CD8-positive, alpha-beta T cell (primary cell): ENCODE measurements at places on chromosomes 1 and 21. TPM values are rescaled to one million over a fixed set of nuclear protein-coding genes. Genes with fewer than 3 reads are reported as not detected.

- no peak for DNase-seq
Measured at GRCh38 chr1:156493154-156493631, 7.4 kb downstream of the MEF2D start.

The NEGR1 gene
- total RNA-seq: not detected

GRCh38 chr1:217553949-217554509, 76.9 kb downstream of the GPATCH2 start:
- no peak for DNase-seq

The ALX3 gene
- not detected for total RNA-seq

- peak; percentile 88 for DNase-seq
Measured at GRCh38 chr1:108561689-108562326, 1.9 kb downstream of the EEIG2 start.

DNA sequence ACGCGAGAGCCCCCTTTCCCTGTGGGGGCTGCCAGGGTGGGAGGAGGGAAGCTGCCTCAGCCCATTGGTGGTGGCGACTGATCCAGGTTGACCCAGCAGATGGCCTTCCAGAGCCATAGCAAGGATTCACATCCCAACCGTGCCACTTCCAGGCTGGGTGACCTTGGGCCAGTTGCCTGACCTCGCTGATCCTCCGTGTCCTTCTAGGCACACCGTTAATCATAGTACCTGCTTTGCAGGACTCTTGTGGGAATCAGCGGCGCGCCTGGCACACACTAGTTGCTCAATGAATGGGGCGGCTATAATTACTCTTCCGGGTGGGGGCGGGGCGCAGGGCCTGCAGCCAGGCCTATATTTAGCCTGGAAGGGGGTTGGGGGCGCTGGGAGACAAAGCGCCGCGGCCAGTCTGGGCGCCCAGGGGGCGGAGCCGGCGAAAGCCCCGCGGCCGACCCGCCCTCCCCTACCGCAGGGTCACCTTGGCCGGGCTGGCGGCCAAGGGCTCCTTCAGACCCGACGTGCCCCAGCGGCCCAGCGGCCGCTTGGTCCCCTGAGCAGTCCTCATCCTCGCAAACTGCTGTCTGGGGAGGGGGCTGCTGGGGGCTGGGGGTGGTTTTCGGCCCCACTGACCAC, 5.1 kb downstream of the HSPB7 start:
- DNase-seq: no peak

GRCh38 chr1:198113342-198113750, 43.5 kb upstream of the NEK7 start:
- no peak for DNase-seq

The CA14 gene
- total RNA-seq: not detected
